ENCODE measurements at places on chromosomes 3 and 15.

DNA sequence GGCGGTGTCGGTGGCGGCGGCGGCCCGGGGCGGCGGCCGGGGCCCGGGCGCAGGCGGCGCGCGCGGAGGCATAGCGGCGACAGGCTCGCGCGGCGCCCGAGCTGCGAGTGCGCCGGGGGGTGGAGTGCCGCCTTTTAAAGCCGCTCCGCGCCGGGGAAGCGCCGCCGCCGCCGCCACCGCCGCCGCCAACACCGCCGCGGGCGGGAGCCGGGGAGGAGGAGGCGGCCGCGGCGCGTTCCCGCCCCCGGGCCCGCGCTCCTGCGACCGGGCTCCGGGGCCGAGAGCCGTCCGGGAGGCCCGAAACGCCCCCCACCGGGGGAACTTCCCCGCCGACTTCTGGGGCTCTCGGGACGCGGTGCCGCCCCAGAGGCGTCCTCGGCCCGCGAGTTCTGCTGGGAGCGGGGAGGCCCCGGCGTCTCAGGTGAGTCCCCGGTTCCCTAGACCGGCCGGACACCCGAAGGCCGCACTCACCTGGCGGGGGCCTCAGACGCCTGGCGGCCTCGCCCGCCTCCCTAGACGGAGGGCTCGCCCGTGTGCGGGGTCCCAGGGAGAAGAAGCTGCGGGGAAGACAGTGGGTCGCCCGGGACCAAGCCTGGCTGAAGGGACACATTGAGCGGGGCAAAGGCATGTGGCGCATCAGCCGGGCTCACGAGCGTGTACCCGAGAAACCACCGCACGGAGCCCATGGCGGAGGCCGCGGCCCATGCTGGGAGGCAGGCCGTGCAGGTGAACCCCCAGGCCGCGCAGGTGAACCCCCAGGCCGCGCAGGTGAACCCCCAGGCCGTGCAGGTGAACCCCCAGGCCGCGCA, at the start of gene PCSK6:
TSS of gene PCSK6 (minus strand) at position 109 of the 809 bp plus-strand sequence. CDS start at position 72, 37 bp downstream.
- peak; percentile 43 for DNase-seq

DNA sequence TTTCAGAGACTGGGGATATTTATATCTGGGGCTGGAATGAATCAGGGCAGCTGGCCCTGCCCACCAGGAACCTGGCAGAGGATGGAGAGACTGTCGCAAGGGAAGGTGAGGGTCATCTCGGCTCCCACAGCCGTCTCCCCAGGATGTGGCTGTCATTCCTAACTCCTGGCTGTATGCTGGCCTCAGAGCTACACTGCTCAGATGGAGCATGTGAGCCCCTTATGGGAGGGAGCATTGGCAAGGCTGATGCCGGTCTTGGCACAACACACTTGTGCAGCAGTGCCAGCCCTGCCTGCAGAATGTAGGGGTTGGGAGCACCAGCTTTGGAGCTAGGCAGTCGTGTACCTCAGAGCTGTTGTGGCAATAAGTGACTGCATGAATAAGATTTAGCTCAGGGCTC, 5.2 kb downstream of the RCCD1 start:
- no peak for DNase-seq

GRCh38 chr3:163043074-163043473, 1546.5 kb downstream of the OTOL1 start:
- no peak for DNase-seq

DNA sequence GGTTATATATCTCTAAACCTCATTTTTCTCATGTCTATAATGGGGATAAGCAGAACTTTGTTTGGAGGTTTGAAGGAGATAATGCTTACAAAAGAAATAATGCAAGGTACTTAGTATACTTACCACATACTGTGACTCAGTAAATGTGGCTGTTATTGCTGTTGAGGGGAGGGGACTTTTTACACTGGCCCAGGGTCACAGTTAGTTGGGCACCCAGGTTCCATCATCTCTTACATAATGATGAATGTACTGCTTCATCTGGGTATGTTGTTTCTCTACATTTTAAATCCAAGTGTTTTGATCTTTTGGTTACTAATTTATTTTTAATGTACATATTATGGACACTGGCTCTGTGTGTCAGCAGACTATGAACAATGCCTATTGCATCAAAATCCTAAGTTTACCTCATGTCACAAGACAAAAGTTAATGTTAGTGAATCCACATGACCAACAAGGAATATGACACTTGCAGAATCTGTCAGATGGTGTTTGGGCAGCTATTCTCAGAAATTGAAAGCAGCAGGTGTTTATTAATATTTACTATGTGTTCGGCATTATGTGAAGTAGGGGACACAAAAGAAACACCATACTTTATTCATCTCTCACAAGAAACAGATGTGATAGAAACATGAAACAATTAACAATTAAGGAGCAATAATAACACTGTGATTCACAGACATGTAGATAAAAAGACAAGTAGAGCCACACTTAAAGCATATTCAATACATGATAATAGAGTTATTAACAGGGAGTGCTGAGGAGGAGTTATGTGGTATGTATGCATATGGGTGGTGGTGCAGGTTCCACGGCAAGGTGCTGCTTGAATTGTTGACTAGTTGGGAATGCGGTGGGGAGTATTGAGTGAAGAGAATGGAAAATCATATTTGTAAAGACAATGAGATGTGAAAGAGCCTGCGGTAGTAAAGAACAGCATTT, 109.7 kb downstream of the GALK2 start:
- no peak for DNase-seq

- DNase-seq: no peak
Measured at GRCh38 chr3:177437513-177438337, 240.4 kb upstream of the TBL1XR1 start.

- DNase-seq: no peak
Measured at GRCh38 chr3:69385723-69386555, at the start of gene FRMD4B. Gene FRMD4B, minus strand, starts transcription at chr3:69386088. Its CDS starts 99 bp downstream, at chr3:69385989.

DNA sequence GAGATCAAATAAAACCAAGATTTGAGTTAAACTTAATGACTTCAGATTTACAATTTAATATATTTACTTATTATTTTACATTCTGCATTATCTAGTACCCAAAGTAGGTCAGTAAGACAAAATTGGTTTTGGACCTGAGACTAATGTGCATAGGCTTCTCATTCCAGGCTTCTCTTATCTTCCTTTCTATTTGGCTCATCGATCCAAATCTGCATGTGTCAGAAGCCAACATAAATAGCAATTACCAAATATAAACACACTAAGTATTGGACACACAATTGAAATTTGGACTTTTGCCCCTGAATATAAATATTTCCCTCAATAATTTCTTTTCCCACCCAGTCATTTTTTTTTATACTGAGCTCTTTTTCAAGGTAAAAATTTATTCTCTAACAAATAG, 290.6 kb upstream of the ARHGEF26 start:
- DNase-seq: no peak

DNA sequence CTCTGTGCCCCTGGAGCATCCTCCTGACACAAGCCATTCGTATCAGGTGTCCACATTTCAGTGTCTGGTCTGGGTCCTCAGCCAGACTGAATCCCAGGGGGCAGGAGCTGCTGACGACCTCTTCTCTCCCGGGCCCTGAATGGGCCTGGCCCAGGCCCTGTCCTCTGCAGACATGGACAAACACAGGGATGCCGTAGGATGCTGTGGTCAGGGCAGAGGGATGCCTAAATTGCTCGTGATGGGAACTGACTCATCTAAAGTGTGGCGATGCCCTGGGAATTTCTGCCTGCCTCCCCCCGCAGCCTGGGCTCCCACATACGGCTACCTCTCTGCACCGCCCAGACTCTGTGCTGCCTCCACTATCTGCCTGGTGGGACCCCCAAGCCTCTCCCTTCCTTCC, 58.5 kb upstream of the CTSH start:
- no peak for DNase-seq

- DNase-seq: no peak
Measured at GRCh38 chr3:189236352-189236751, 64.6 kb downstream of the TPRG1 start.

GRCh38 chr3:6287088-6287875, 573.6 kb upstream of the GRM7 start:
- no peak for DNase-seq

DNA sequence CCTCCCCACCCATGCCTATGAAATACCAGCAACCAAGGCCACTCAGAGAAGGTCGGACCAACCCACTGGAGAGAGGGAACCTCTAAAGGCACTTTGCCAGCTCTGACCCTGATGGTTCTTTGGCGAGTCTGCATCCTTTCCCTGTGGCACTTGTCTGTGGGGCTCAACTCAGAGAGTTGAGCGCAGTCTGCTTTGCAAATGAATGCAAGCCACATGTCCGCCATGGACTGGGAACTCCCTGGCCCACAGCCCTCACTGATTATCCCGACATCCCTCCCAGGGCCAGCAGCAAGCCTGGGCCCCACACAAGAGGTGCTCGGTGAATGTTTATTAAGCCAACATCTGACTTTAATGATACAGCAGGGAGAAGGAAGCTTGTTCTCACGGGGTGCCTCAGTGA, 55.5 kb upstream of the HES1 start:
- DNase-seq: no peak

- DNase-seq: no peak
Measured at GRCh38 chr3:153897842-153898241, 223.3 kb upstream of the ARHGEF26 start.

GRCh38 chr3:14864131-14864530, 45.4 kb downstream of the FGD5 start:
- DNase-seq: no peak

- DNase-seq: no peak
Measured at GRCh38 chr15:49154359-49154758, 1.0 kb downstream of the COPS2 start.

GRCh38 chr3:170634663-170635384, 48.9 kb upstream of the SLC7A14 start:
- DNase-seq: no peak

DNA sequence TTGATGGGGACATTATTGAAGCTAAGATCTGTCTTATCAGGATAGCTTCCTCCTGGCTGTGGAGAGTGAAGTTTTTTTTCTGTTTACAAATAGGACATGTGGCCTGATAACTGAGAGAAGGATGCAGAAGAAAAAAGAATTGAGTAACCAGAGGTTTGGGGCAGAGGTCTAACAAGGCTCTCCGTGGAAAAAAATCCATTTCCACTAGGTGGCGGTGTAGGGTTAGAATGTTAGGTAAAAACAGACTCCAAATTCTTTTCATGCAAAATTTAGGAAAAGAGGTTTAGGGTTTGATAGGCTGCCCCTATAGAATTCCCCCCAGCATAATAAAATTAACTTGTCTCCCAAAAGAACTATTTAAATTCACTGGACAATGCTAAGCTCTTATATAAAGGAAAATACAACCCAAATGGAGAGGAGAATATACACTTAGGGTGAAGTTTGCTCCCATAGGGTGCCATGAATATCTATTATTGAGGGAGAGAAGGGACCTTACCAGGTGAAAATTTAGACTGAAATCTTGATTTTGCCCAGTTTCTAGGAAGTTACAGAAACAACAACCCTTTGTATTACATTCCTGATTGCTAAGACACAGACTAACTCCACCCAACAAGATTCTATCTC, 1560.4 kb downstream of the OTOL1 start:
- peak; percentile 38 for DNase-seq

- DNase-seq: peak; percentile 61
Measured at GRCh38 chr3:177197727-177198460, 612 bp upstream of the TBL1XR1 start.

GRCh38 chr3:169764312-169764881, 463 bp downstream of the TERC start:
- no peak for DNase-seq

- DNase-seq: no peak
Measured at GRCh38 chr3:66544619-66545429, 44.0 kb upstream of the LRIG1 start.

GRCh38 chr3:107753494-107753893, 230.7 kb downstream of the BBX start:
- DNase-seq: peak; percentile 8

DNA sequence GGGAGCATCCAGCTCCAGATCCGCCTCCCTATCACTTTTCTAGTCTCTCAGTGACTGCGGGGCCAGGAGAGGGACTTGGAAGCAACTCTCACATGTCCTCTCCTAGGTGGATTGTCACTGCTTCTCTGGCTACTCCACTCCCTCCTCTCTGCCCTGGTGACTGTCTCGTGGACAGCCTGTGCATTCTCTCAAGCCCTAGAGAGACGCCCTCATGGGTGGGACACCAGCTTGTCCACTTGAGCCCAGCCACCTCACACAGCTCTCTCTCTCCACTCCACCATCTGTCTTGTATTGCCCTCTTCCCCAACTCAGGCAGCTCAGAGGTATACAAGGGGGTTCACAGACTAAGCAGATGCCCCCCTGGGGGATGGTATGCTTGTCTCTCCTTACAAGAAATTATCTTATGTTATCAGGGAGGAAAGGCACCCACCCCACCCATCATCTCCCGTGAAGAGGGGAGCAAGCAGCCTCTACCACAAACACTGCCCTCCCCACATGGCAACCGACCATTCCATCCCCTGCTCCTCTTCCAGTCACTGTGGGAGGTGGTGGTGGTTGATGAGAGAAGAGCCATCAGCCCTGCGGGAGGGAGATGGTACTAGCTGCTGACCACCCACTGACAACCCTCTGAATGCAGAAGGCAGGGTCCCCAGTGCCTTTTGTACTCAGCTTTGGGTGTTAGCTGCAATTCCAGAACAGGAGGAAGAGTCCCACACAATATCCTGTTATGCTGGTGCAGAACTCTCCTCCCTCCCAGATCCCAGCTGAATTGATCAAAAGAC, 15.5 kb upstream of the LOXL1 start:
- no peak for DNase-seq

DNA sequence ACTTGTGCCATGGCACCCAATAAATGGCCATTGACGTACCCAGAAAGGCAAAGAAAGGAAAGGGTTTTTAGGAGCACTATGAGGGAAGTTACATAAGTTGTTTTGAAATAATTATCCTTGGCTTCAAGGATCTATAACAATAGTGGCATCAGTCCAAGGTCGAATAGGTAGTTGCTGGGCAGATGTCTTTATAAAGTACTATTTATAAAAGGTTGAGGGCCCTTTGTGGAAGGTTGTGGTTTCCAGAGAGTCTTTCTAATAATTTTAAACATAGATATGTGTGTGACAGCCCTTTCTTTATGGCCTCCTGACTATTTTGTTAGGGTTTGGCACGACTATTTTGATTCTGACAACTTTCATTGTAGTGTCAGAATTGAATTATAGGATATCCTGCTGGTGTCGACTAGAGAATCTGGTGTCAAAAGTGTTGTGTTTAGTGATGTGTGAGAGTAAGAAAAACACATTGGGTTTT, 260.5 kb downstream of the PYDC2 start:
- no peak for DNase-seq

GRCh38 chr15:52673312-52673711, 5.9 kb downstream of the ATOSA start:
- DNase-seq: no peak

DNA sequence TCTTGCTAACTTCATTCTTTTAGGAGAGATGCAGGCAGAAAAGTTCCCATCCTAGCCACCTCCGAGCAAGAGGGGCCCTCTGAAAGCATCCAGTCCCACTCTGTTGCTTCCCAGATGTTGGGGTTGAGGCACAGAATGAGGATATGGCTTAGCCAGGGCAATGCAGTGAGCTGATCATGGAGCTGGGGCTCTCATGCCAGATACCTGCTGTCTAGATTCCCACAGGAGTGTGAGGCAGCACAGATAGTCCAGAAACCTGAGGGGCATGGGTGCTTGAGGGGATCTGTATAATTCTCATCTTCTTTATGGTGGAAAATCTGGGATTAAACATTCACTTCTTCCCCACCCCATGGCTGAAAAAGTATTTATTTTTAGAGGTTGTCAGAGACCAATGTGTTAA, 1.2 kb downstream of the SLC22A13 start:
- no peak for DNase-seq

- no peak for DNase-seq
Measured at GRCh38 chr3:17535274-17535673, 207.2 kb downstream of the TBC1D5 start.
